ENCODE measurements at places on chromosomes 2 and 18. TPM values are rescaled to one million over a fixed set of nuclear protein-coding genes. Genes with fewer than 3 reads are reported as not detected.

GRCh38 chr2:186582698-186583097 lies 7.2 kb upstream of the ITGAV start:
- no peak overlapping the region for H3K4me3 ChIP-seq
- DNase-seq, result no peak
- H3K36me3 ChIP-seq, result no peaks in the 10 kb centered on the region
- H3K4me1 ChIP-seq, result peaks cover 4% of the 10 kb centered on the region
- H3K27ac ChIP-seq, result no peak overlapping the region
- H3K27me3 ChIP-seq, result no peaks in the 10 kb centered on the region

- H3K27me3 ChIP-seq, result no peaks in the 10 kb centered on the region
- no peak overlapping the region for H3K27ac ChIP-seq
- no peak for DNase-seq
- no peaks in the 10 kb centered on the region for H3K36me3 ChIP-seq
- no peaks in the 10 kb centered on the region for H3K4me1 ChIP-seq
These were observed 35.4 kb downstream of the INPP4A start for GRCh38 chr2:98479959-98480524.

DNA sequence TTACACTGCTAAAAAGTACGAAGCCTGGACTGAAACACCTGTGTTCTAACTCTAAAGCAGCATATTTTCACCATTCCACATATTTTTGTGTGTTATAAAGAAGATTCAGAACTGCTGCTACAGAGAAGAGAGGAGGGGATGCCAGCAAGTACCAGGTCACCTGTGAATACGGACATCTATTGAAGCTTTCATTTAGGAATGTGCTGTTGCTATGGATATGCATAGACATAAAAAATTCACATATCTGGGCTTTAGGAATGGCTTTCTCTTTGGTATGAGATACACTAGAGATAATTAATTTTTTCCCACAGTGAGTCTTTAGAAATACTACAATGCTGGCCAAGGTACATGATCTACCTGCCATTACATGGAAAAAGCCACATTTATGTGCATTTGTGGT lies 238.5 kb downstream of the WDR7 start:
- no peaks in the 10 kb centered on the region for H3K27me3 ChIP-seq
- no peaks in the 10 kb centered on the region for H3K36me3 ChIP-seq
- DNase-seq, result no peak
- H3K4me1 ChIP-seq, result peaks cover 31% of the 10 kb centered on the region

- H3K27ac ChIP-seq, result no peak overlapping the region
- peak; percentile 49 for DNase-seq
- peaks cover 9% of the 10 kb centered on the region for H3K4me1 ChIP-seq
- H3K27me3 ChIP-seq, result 0 out of 2 replicates have a peak, but pooled peaks cover 6% of the 10 kb centered on the region
These were observed 1.3 kb upstream of the ZNF516 start for GRCh38 chr18:76496194-76496890.

ASB18 gene
- 1.1 TPM for total RNA-seq

GRCh38 chr2:171227066-171227782 lies 66.5 kb upstream of the TLK1 start:
- no peak for DNase-seq
- H3K27me3 ChIP-seq, result no peaks in the 10 kb centered on the region
- peaks cover 35% of the 10 kb centered on the region for H3K4me1 ChIP-seq
- H3K27ac ChIP-seq, result peak overlapping the region; percentile 25

DNA sequence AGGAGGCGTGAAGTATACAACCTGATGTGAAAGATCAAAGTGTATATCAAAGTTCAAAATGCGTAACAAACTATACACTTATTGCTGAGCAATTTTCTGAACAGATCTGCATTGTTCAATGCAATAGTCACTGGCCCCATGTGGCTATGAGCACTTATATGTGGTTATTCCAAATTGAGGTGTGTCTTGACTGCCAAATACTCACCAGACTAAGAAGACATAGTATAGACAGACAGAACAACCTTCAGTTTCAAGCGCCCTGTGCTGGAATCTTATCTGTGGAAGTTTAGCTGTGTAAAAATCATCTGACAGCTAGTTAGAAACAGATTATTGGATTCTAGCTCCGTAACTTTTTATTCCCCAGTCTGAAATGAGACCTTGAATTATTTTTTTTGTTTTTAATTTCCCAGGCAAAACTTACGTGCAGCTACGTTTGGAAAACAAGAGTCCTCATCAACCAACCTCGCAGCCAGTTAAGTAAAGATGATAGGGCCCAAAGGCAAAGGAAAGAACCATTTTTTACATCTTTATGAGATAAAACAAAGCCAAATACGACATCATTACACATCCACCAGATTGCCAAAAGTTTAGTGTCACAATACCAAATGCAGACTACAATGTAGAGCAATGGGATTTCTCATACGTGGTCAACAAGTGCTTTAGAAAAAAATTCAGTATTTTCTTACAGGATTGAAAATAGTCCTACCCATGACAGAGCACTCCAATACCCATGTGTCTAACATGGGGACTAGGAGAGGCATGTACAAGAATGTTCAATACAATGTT lies 37.2 kb downstream of the MBOAT2 start:
- no peaks in the 10 kb centered on the region for H3K4me1 ChIP-seq
- no peaks in the 10 kb centered on the region for H3K27me3 ChIP-seq
- no peak overlapping the region for H3K4me3 ChIP-seq
- DNase-seq, result no peak
- H3K36me3 ChIP-seq, result no peaks in the 10 kb centered on the region
- H3K27ac ChIP-seq, result no peak overlapping the region

DNA sequence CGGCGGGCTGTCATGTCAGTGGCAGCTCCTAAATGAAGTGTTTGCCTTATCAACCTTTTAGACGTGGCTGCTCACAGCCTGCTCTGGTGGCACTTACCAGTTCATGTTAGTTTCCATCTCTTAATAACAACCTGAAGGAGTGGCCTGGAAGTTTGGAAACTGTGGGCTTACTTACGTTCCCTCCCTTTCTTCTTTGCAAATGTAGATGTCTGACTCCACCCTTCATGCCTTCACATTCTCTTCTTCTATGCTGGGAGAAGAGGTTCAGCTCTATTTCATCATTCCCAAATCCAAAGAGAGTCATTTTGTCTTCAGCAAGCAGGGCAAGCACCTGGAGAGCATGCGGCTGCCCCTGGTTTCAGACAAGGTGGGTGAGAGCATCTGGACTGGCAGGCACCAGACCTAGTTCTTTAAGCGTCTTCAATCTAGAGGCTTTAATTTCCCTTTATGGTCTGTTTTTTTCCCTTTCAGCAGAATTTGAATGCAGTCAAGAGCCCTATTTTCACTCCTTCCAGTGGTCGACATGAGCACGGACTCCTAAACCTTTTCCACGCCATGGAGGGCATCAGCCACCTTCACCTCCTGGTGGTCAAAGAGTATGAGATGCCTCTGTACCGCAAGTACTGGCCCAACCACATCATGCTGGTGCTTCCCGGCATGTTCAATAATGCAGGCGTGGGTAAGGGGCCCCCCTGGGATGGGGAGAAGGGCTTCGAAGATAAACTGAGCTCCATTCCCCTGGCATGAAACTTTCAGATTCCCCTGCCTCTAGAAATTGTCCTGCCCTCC lies 92.4 kb downstream of the ESCO1 start:
- no peak for DNase-seq
- H3K4me1 ChIP-seq, result no peaks in the 10 kb centered on the region
- H3K27ac ChIP-seq, result no peak overlapping the region
- no peak overlapping the region for H3K4me3 ChIP-seq
- no peaks in the 10 kb centered on the region for H3K27me3 ChIP-seq
- H3K36me3 ChIP-seq, result no peaks in the 10 kb centered on the region

DNA sequence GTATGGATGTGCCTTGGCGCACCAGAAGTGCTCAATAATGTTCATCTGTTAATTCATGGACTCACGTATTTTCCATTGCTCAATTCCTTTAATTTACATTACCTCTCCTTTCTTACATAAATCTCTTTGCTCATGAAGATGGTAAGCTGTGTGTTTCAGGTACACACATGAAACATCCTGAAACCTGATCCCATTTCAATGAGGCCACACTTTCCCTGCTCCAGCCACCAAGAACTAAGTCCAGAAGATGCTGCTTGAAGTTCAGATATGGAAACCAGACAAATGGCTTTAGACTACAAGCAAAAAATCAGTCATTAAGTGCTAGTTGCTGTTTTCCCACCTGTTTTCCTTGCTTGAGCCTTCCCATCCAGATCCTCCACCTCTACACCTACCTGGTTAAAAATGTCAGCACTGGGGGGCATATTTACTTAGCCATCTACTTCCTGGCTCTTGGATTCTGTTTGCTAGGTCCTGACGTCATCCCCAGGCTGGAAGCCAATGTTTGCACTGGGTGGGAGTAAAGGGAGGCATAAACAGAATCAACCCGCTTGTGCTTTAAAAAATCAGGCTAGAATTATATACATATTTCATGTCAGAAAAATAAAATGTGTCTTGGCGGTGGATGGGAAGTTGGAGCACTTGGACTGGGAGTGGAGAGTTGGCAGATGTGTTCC lies 309.7 kb downstream of the OSR1 start:
- no peaks in the 10 kb centered on the region for H3K36me3 ChIP-seq
- DNase-seq, result no peak
- H3K4me1 ChIP-seq, result peaks cover 11% of the 10 kb centered on the region
- H3K4me3 ChIP-seq, result no peak overlapping the region

TNP1 gene
- not detected for total RNA-seq

DNA sequence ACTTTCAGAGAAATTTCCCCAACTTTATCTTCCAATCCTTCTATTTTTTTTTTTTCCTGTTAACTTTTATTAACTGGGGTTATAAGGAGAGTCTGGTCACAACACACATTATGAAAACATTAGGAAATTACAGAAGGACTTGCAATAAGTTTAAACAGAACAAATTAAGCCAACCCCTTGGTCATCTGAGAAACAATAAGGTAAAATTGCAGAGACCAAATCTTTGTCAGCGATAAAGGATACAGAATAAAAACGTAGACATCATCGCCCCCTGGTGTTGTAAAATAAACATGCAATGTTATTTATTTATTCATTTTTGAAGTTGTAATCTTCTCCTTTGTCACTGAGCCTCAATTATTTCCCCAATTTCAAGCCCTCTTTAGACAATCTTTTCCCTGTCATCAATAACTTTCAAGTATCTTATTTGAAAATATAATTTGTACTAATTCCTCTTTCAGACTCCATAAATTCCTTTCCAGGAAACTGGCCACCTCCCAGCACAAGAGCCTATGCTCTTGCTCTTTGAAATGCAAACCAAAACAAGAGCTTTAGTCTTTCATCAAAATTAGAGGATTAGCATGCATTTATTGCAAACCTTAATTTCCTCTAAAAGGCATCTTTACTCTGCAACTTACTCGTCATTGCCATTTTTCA lies 19.5 kb downstream of the G6PC2 start:
- no peaks in the 10 kb centered on the region for H3K4me1 ChIP-seq
- H3K36me3 ChIP-seq, result no peaks in the 10 kb centered on the region
- no peak overlapping the region for H3K27ac ChIP-seq
- no peak overlapping the region for H3K4me3 ChIP-seq
- peak; percentile 44 for DNase-seq
- peaks cover 19% of the 10 kb centered on the region for H3K27me3 ChIP-seq
